Smooth muscle cell of the brain vasculature (primary cell): ENCODE measurements at places on chromosomes 4 and X.

- no peak for DNase-seq
These were observed 1448.8 kb downstream of the TECRL start for GRCh38 chr4:62960415-62960814.

GRCh38 chr4:121950680-121951520 is 960 bp downstream of the TRPC3 start:
- no peak for DNase-seq

DNA sequence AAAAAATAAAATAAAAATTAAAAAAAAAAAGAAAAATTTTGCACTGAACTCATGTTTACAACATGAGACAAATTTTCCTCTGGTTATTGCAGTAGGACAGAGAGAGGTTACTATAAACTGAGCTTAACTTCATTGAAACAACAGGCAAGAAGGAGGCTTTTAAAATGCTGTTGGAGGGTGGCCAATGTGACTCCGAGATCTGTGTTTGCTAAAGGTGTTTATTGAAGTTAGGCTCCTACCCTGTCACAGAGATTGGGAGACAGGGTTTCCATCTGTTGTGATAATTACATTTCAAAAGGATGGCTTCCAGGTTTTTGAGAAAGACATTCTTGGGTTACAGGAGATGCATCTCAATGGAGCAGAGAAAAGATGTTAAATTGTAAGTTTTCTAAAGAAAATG is 370.5 kb upstream of the HS3ST1 start:
- DNase-seq: no peak

GRCh38 chrX:85627363-85627762 is 247.9 kb upstream of the POF1B start:
- no peak for DNase-seq

DNA sequence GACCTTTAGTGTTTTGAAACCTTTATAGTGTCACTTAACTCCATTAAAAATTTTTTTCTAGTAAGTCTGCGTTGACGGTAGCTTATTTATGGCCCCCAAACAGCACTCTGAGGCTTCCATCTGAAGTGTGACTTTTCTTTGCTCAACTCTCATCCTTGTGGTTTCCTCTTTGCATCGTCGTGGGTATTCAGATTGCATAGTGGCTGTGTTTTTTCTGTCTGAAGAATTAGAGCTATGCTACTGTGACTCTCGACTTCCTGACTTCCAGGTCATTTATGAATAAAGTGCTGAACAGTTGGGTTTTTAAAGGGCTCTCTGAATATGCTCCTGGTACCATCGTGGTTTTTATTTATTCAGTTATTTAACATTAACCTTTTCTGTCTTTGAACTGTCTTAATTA is 44.9 kb downstream of the JADE1 start:
- no peak for DNase-seq

DNA sequence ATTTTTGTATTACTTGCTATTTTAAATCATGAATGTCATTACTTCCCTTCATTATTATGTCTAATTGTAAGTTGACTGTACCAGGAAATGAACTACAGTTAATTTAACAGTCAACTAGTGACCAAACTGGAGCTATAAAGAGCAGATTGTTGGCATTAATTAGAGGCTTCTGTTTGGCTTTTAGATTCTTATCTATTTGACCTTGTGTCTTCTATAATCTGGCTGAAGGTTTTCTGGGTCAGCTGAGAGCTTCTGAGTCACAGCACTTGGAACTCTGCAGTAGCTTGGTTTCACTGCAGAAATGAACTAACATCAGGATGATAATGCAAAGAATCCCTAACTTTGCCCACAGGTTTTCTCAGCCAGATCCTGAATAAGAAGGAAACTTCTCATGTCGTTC is 169.2 kb upstream of the LEF1 start:
- DNase-seq: no peak

- peak; percentile 23 for DNase-seq
These were observed 298.3 kb downstream of the HS3ST1 start for GRCh38 chr4:11130195-11130970.

- no peak for DNase-seq
These were observed 241.1 kb upstream of the TLL1 start for GRCh38 chr4:165631912-165632311.
